ENCODE measurements at places on chromosomes 4 and X.

GRCh38 chr4:16909281-16909680 is 10.8 kb upstream of the LDB2 start:
- DNase-seq = no peak
- no peaks in the 10 kb centered on the region for H3K27me3 ChIP-seq
- H3K36me3 ChIP-seq = no peaks in the 10 kb centered on the region
- H3K27ac ChIP-seq = no peak overlapping the region
- no peak overlapping the region for H3K4me3 ChIP-seq

GRCh38 chr4:100083289-100083688 is 107.0 kb downstream of the DDIT4L start:
- no peaks in the 10 kb centered on the region for H3K27me3 ChIP-seq
- no peaks in the 10 kb centered on the region for H3K4me1 ChIP-seq
- DNase-seq = no peak
- H3K4me3 ChIP-seq = no peak overlapping the region
- no peak overlapping the region for H3K27ac ChIP-seq

- H3K4me1 ChIP-seq = no peaks in the 10 kb centered on the region
- H3K27me3 ChIP-seq = peaks cover 5% of the 10 kb centered on the region
- H3K27ac ChIP-seq = no peak overlapping the region
- no peak overlapping the region for H3K4me3 ChIP-seq
- DNase-seq = no peak
These were observed 34.8 kb upstream of the SPANXD start for GRCh38 chrX:141733371-141733770.

GRCh38 chr4:188160406-188160805 is 21.2 kb downstream of the TRIML1 start:
- H3K27ac ChIP-seq = no peak overlapping the region
- DNase-seq = no peak
- no peaks in the 10 kb centered on the region for H3K27me3 ChIP-seq
- no peaks in the 10 kb centered on the region for H3K4me1 ChIP-seq
- H3K36me3 ChIP-seq = no peaks in the 10 kb centered on the region

DNA sequence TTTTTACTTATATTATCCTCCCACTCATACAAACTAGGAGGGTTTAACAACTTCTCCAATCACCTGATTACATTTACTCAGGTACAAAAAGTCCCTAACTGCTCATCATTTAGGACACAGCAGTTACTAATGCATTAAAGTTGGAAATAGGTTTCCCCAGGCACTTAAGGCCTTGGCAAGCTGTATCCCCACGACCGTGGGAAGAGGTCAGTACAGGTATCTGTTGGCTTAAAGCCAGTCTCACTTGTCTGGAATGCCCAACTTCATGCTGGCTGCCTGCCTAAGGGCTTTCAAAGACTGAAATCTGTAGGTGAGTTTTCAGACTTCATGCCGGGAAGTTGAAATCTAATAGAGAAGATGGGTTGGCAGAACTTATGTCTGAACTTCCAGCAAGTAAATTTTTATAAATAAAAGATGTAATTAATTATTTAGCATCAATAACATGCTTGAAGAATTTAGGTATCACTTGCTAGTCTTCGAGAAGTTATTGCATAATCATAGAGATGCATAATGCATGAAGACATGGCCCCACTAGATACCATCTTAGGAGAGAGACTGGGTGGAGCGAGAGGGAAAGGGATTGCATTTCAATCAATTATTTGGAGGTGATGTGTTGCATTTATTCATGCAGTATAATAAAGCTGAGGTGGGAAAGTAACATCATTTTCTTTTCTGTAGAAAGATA is 54.2 kb downstream of the SCD5 start:
- H3K36me3 ChIP-seq = no peaks in the 10 kb centered on the region
- H3K4me3 ChIP-seq = no peak overlapping the region
- H3K27ac ChIP-seq = no peak overlapping the region

- DNase-seq = no peak
- no peak overlapping the region for H3K4me3 ChIP-seq
- H3K27me3 ChIP-seq = no peaks in the 10 kb centered on the region
- H3K27ac ChIP-seq = no peak overlapping the region
- H3K4me1 ChIP-seq = no peaks in the 10 kb centered on the region
These were observed 480.1 kb downstream of the SPRY1 start for GRCh38 chr4:123876671-123877101.

DNA sequence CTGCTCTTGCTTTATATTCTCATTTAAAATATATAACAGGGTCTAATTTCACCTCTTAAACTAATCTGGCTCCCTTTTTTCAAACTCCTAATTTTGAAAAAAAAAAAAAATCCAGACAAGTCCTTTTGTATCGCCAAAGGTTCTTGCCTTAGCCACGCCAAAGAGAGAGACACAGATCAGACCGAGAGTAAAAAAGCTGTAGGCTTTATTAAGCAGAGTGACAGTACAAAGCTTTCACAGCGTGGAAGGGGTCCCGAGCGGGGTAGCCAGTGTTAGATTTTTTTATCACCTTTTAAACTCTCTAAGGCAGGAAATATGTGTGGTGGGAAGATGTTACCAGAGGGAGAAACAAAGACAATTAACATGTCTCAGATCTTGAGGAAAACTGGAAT is 54.1 kb downstream of the PAGE2 start:
- H3K27me3 ChIP-seq = peaks cover 26% of the 10 kb centered on the region
- no peak overlapping the region for H3K4me3 ChIP-seq
- H3K27ac ChIP-seq = no peak overlapping the region
- H3K4me1 ChIP-seq = no peaks in the 10 kb centered on the region
- no peaks in the 10 kb centered on the region for H3K36me3 ChIP-seq

- DNase-seq = no peak
- H3K4me3 ChIP-seq = no peak overlapping the region
- no peaks in the 10 kb centered on the region for H3K27me3 ChIP-seq
- H3K4me1 ChIP-seq = no peaks in the 10 kb centered on the region
- no peak overlapping the region for H3K27ac ChIP-seq
These were observed 1348.8 kb downstream of the STIM2 start for GRCh38 chr4:28209371-28209924.

DNA sequence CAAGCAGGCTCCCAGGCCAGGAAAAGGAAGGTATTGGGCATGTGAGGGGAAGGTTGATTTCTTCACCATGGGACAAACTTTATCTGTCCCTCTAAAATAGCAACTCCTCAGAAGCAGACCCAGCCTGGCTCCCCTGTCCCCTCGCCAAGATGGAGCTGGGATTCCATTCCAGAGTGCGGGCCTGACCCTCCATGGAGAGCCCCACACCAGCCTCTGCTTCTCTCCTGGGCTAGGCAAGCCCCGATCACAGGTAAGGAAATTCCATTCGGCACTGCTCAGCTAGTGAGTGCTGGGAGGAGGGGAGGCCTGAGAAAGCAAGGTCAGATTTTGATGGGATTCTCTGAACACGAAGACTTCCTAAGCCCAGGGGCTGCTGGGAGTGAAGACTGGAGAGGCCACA is 98.4 kb downstream of the EFNB1 start:
- peaks cover 35% of the 10 kb centered on the region for H3K27me3 ChIP-seq
- no peak overlapping the region for H3K4me3 ChIP-seq
- DNase-seq = no peak
- no peaks in the 10 kb centered on the region for H3K36me3 ChIP-seq
- no peak overlapping the region for H3K27ac ChIP-seq

DNA sequence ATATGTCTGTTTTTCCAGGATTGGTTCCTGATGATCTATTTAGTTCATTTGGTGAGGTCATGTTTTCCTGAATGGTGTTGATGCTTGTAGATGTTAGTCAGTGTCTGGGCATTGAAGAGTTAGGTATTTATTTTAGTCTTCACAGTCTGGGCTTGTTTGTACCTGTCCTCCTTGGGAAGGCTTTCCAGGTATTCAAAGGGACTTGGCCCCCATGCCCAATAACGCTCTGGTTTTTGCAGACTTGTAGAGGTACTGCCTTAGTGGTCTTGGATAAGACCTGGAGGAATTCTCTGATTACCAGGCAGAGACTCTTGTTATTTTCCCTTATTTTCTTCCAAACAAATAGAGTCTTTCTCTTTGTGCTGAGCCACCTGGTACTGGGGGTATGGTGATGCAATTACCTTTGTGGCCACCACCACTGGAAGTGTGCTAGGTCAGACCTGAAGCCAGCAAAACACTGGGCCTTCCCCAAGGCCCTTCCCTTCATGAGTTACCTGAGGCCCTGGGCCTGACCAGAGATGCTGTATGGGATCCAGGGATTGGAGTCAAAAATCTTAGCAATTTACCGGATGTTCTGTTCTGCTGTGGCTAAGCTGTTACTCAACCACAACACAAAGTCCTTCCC is 63.3 kb upstream of the RXFP1 start:
- H3K4me3 ChIP-seq = no peak overlapping the region
- H3K4me1 ChIP-seq = no peaks in the 10 kb centered on the region
- no peak for DNase-seq
- H3K36me3 ChIP-seq = no peaks in the 10 kb centered on the region
- H3K27ac ChIP-seq = no peak overlapping the region

DNA sequence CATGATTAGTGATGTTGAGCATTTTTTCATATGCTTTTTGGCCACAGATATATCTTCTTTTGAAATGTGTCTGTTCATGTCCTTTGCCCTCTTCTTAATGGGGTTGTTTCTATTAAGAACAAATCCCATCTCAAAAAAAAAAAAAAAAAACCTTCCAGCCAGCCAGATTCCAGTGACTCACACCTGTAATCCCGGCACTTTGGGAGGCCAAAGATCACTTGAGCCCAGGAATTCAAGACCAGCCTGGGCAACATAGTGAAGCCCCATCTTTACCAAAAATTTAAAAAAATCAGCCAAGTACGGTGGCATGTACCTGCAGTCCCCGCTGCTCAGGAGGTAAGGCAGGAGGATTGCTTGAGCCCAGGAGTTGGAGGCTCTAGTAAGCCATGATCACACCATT is 5.1 kb downstream of the RAB33B start:
- H3K27ac ChIP-seq = no peak overlapping the region
- no peaks in the 10 kb centered on the region for H3K27me3 ChIP-seq
- no peak for DNase-seq
- no peaks in the 10 kb centered on the region for H3K4me1 ChIP-seq

DNA sequence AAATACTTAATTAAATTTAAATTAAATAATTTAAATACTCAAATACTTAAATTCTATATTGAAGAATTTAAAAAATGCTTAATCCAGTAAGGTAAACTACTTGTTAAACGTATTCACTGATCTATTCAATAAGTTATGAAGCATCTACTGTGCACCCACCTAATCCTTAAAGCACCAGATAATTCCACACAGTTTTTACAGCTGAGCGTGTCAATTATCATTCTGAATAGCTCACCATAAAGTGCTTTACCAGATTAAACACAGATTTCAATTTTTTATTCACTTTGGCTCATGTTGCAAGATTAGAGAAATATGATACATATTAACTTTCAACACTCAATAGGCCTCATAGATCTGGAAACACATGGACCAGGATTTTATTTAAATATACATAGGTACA is 79.2 kb upstream of the DDIT4L start:
- H3K27ac ChIP-seq = no peak overlapping the region
- no peaks in the 10 kb centered on the region for H3K27me3 ChIP-seq
- H3K36me3 ChIP-seq = no peaks in the 10 kb centered on the region
- H3K4me3 ChIP-seq = no peak overlapping the region

DNA sequence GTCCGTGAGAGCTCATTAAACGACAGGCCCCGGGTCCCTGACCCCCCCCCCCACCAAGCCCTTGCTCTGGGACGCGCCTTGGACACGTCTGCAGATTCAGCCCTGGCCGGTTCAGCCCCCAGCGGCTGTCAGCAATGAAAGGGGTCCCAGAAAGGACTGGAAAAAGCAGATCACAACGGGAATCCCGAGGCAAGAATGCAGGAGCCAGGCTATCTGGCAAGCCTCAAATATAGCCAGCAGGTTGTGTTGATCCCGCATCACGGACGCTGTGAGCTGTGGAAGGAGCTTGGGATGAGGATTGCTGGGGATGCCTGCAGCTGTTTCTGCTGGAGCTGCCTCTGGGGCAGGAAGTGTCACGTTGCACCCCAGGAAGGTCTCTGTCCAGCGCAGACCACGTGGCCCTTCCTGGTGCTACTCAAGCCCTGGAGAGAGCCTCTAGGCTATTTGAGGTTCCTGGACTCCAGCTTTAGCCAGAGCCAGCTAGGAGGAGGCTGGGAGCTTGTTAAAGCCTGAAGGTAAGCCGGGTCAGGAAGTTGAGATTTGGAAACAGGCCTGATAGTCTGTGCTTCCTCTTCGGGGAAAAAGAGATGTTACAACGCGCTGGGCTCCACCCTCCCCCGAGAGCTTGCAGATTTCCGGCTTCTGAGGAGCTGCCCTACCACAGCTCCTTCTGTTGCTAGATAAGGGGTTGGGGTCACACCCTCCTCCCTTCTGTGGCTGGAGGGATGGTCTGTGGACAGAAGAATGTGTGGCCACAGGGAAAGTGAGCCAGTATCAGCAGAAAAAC is 19.3 kb upstream of the CSF2RA start:
- no peak overlapping the region for H3K27ac ChIP-seq
- H3K36me3 ChIP-seq = no peaks in the 10 kb centered on the region
- no peak for DNase-seq
- H3K4me3 ChIP-seq = peak overlapping the region; percentile 16

GRCh38 chr4:70829015-70829414 is 10.7 kb downstream of the GRSF1 start:
- no peak overlapping the region for H3K4me3 ChIP-seq
- DNase-seq = no peak
